GM12892 (cell line): ENCODE measurements at places on chromosomes 5 and 9.

- DNase-seq, result no peak
These were observed 43.8 kb downstream of the ANKRD33B start for GRCh38 chr5:10607666-10608073.

DNA sequence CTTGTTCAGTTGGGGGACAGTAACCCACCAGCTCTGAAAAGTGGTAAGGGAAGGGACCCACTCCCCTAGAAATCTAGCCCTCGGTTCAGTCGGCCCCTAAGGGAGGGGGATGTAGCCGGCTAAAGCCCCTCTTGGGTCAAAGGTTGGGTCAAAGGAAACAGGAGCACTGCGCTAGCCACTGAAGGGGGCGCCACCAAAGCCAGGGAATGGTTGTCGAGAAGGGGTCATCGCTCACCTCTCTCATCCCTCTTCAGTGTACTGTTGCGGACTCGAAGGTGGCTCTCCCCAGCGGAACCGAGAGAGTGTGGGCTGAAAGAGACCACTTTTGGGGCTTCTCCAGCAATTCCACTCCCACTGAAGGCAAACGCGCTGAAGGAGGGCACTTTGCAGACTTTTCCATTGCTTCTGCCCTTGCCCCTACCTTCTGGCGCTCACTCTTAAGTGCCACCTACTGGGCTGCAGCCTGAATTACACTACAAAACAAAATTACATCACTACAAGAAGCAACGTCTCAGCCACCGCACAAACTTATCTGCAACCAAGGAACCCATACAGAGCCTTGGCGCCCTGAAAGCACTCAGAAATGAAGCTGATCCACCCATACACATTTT lies 396.9 kb downstream of the PDE4D start:
- DNase-seq, result no peak

GRCh38 chr5:167688341-167689130 lies 602.9 kb upstream of the WWC1 start:
- DNase-seq, result no peak

DNA sequence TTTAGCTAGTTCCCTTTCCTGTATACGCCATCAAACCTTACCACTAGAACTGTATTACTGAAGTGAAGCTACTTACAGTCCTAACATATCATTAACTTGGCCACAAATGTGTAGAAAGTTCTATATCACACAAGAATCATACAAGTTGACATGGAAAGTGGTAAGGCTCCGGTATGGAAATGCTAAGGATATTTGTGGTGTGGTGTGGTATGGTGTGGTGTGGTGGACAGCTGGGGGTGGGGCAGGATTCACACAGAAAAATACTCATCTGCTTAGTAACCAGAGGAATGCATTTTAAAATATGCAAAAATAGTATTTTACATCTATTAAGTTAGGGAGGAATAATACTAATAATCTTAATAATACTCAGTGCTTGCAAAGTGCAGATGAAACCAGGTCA lies 69.4 kb downstream of the TRPC7 start:
- no peak for DNase-seq

- DNase-seq, result no peak
These were observed 145.4 kb downstream of the CDK5RAP2 start for GRCh38 chr9:120434532-120434931.

GRCh38 chr5:91119217-91119616 lies 263.9 kb downstream of the ARRDC3 start:
- DNase-seq, result no peak

- DNase-seq, result no peak
These were observed 38.2 kb downstream of the FOCAD start for GRCh38 chr9:20722221-20722620.

DNA sequence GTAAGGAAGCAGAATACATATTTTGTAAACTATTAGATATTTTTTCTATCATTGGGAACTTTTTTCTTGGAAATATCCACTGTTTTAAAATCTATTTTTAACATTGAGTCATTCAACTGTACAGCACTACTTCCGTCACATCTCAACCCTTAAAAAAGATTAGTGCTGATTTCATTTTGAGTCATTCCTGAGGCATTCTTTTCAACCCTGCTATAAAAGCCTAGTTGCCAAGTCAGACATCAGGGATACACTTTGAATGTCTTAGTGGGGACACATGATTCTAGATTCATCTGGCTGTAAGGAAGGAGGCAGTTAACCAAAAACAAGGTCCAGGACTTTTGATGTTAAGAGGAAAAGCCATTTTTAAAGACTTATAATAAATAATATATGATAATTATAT lies 160.9 kb downstream of the GIN1 start:
- no peak for DNase-seq

DNA sequence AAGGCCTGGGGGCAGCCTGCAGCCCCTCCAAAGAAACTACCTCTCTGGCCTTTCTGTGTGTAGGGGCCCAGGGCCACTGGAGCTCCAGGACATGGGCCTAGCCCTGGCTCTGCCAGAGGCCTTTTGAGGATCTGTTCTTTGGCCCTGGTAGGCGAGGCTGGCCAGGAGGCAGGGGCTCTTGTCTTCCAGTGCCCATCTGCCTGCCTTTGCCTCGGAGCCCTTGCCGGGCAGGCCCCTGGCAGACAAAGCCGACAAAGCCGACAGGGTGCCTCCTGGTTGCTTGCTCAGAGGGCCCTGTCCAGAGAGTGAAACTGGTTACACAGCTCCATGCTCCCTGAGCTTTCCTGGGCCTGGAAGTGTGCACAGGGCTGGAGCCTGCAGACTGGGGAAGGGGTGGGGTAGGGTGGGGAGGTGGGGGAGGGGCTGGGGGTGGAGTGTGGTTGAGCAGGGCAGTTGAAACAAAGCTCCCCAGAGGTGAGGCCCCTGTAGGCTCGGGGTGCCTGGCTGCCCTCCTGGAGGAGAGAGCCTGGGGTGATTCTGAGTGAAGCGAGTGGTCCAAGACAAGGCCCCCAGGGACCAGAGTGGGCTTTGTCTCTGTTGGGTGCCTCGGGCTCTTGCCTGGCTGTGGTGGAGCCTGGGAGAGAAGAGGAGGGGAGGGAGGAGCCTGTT lies 29.3 kb downstream of the PTPA start:
- no peak for DNase-seq

- no peak for DNase-seq
These were observed 181.8 kb downstream of the ASTN2 start for GRCh38 chr9:117233016-117233415.

- no peak for DNase-seq
These were observed 50.0 kb upstream of the ADAMTSL1 start for GRCh38 chr9:18423791-18424531.

GRCh38 chr5:102040326-102040725 lies 255.8 kb downstream of the SLCO4C1 start:
- no peak for DNase-seq

- no peak for DNase-seq
These were observed 19.4 kb downstream of the CSF1R start for GRCh38 chr5:150066901-150067396.

DNA sequence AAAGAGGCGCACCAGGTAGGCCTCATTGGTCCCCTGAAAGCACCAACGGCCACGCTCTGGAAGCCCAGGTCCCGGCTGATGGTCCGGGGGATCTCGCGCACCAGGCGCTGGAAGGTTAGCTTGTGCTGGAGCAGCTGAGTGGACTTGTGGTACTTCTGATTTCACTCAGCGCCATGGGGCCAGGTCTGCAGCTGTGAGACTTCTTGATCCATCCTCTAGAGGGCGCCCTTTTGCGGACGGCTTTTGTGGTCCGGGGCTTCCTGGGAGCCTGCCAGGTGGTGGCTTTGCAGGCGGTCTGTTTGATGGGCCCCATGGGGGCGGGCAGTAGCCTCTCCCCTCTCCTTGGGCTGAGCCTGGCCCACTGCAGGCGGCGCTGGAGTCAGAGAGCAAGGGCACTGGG lies 10.4 kb downstream of the TAF11L12 start:
- no peak for DNase-seq

GRCh38 chr5:9094582-9094981 lies 451.3 kb downstream of the SEMA5A start:
- DNase-seq, result no peak

DNA sequence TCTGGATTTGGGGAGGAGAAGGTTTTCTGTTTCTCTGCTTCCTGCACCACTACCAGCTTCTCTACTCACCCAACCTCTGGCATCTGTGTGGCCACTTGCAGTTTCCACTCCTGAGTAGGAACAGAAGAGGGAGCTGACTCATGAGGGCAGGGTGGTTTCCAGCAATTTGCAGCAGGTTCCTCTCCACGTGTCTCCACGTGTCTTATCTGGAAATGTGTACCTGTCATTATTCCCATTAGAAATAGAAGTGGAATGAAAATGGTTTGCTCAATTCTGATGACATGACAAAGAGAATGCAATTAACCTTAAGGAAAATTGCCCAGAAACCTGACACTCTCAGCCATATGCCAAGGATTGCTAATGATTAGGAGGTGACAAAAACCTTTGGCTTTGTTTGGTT lies 33.0 kb downstream of the EGFLAM start:
- DNase-seq, result no peak

- no peak for DNase-seq
These were observed 4.3 kb upstream of the SLC22A5 start for GRCh38 chr5:132365213-132365612.

DNA sequence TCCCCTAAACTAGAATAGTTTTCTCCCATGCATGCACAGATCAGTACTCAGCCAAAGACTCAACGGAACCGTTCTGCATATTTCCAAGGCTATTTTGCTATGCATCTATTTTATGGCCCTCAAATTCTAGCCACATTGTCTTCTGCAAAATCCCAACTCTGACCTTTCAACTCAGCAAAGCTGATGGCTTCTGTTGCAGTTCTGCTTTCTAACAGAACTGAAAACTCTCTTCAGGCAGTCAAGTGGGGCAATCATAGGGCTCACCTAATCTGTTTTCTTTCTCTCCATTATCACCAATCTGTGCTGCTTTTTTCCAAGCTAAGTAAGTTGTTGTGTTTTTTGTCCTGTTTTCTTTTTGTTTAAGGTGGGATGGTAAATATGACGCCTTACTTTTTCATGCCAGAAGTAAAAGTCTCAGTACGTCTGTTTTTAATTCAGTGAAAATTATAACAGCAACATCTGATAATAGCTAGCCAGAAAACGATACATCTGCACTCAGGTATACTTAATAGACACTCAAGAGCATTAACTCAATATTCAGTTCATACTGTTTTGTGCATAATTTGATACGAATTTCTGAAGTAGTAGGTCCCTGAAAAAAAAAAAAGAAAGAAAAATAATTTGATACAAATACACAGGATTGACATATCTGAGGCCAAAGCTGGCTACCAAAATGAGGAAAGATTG lies 454.3 kb downstream of the TLE1 start:
- no peak for DNase-seq

GRCh38 chr5:126961702-126962101 lies 68.7 kb downstream of the MARCHF3 start:
- DNase-seq, result no peak

DNA sequence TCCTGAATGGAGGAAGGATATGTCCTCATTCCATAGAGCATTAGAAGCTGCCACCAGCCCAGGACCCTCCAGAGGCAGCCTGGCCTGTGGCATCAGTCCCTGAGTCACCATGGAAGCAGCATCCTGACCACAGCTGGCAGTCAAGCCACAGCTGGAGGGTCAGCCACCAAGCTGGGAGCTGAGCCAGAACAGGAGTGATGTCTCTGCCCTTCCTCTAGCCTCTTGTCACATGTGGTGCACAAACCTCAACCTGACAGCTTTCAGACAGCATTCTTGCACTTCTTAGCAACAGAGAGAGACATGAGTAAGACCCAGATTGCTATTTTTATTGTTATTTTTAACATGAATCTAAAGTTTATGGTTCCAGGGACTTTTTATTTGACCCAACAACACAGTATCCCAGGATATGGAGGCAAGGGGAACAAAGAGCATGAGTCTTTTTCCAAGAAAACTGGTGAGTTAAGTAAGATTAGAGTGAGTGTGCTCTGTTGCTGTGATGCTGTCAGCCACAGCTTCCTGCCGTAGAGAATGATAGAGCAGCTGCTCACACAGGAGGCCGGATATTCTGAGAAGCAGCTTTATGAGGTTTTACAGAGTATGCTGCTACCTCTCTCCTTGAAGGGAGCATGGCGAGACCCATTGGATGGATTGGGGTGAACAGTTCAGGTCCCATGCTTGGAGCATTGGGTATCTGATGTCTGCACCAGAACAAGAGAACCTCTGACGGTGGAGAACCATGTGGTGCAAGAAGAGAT lies 13.0 kb upstream of the CYFIP2 start:
- no peak for DNase-seq

DNA sequence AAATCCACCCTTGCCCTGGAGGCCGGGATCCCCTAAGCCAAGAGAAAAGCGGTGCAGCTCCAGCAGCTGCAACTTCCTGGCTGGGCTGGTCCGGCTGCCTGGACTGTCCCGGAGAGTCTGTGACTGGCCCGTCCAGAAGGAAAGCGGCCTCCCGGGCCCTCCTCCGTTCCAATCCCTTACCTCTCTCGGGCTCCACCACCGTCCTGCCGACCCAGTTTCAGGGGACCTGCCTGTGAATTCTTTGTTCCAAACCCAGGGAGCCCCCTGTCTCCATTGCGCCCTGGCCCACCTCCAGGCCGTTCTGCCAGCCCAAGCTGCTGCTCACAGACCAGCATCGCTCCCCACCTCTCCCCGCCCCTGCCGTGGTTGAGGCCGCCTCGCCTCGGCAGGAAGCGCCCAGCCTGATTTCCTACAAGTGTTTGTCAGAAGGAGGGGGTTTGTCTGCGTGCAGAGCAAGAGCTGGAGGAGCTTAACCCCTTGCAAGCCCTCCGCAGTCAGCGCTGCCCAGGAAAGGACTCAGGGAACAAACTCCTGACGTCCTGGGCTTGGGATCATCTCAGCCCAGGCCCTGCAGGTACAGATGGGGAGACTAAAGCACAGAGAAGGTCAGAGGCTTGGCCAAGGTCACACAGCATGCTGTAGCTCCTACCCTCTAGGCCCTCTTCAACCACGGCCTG lies at the start of gene AKNA:
Gene AKNA (minus strand): TSS at position 303 of the 677 bp plus-strand sequence. CDS start 6,649 bp downstream, outside the sequence.
- DNase-seq, result no peak

GRCh38 chr5:64384765-64385164 lies 121.0 kb upstream of the RGS7BP start:
- DNase-seq, result no peak

- DNase-seq, result no peak
These were observed 114.0 kb downstream of the FBXO38 start for GRCh38 chr5:148497757-148498156.

GRCh38 chr9:3858961-3859360 lies 333.2 kb upstream of the RFX3 start:
- no peak for DNase-seq

GRCh38 chr5:128799945-128800344 lies 165.3 kb upstream of the SLC27A6 start:
- DNase-seq, result no peak

- no peak for DNase-seq
These were observed 13.7 kb downstream of the PITX1 start for GRCh38 chr5:135020111-135020895.

- DNase-seq, result no peak
These were observed 9.4 kb upstream of the DDX41 start for GRCh38 chr5:177526191-177526590.

GRCh38 chr5:11251247-11251646 lies 490.2 kb upstream of the DAP start:
- DNase-seq, result no peak

- DNase-seq, result no peak
These were observed 14.2 kb upstream of the PPP1R2B start for GRCh38 chr5:156835905-156836304.

GRCh38 chr9:105421864-105422263 lies 26.0 kb upstream of the FSD1L start:
- no peak for DNase-seq

GRCh38 chr5:176995122-176995490 lies 11.5 kb downstream of the UIMC1 start:
- DNase-seq, result no peak

- no peak for DNase-seq
These were observed 94.3 kb downstream of the TMEM167A start for GRCh38 chr5:82982846-82983245.

- no peak for DNase-seq
These were observed 108.1 kb downstream of the CACNA1B start for GRCh38 chr9:137985637-137986071.
